ELF-1 (cell line): ENCODE measurements at places on chromosomes 1 and 21.

GRCh38 chr21:44498280-44499210 is 41.5 kb downstream of the KRTAP10-1 start:
- DNase-seq: no peak

DNA sequence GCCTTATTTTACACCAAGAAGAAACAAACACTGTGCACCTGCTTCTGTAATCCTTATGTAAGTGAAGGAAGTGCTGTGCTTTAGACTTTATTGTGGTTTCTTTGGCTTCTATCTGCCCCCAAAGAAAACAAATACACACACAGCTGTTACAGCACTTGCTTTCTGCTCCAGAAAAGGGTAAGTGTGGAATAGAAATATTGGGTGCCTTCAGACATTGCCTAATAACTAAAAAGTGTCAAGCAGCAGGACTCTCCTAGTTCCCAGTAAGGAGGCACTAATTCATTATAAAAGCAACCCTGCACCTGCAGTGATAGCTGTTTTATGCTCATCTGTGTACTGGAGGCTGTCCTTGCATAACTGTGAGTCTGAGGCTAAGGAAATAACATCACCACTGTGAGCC is 23.4 kb upstream of the PRRX1 start:
- DNase-seq: no peak

- no peak for DNase-seq
Measured at GRCh38 chr1:204134103-204134502, 17.7 kb downstream of the ETNK2 start.

- no peak for DNase-seq
Measured at GRCh38 chr1:235873045-235873444, 6.3 kb upstream of the LYST start.

- no peak for DNase-seq
Measured at GRCh38 chr1:44723064-44723463, 7.9 kb downstream of the RNU5D-1 start.

DNA sequence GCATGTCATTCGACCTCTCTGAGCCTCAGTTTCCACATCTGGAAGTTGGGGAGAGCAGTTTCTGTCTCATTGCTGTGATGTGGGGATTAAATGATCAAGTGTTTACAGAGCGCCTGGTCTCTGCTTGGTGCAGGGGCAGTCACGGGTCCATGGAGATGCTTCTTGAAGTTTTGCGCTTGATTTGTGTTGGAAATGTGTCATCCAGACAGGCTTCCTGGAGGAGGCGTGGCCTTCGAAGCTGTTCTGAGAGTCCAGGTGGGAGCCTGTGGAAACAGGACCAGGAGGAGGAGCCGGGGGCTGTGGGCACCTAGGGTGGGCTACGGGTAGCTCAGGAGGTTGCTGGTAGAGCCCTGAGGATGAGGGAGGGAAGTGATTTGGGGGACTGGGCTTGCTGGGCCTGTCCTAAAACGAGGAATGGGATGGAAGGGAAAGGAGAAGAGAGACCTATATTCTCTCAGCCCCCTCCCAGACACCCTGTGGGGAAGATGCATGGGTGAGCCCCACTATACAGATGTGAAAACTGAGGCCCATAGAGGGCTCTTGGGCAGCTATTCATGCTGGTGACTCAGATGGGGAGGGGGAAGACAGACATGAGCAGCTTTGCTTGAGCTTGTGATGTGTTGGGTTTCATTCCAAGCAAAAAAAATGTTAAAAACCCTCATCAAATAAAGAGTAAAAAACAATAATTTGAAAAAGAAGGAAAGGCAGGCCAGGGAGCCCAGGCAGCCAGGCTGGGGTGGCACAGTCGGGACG is 107.2 kb upstream of the WNT4 start:
- DNase-seq: no peak

- no peak for DNase-seq
Measured at GRCh38 chr21:31135531-31136184, 97.4 kb upstream of the KRTAP19-8 start.

- no peak for DNase-seq
Measured at GRCh38 chr1:224482619-224483018, 48.0 kb upstream of the WDR26 start.

- DNase-seq: no peak
Measured at GRCh38 chr1:105088166-105088565, 1338.5 kb downstream of the AMY1C start.

- peak; percentile 81 for DNase-seq
Measured at GRCh38 chr21:35217504-35218060, 168.5 kb upstream of the RUNX1 start.

DNA sequence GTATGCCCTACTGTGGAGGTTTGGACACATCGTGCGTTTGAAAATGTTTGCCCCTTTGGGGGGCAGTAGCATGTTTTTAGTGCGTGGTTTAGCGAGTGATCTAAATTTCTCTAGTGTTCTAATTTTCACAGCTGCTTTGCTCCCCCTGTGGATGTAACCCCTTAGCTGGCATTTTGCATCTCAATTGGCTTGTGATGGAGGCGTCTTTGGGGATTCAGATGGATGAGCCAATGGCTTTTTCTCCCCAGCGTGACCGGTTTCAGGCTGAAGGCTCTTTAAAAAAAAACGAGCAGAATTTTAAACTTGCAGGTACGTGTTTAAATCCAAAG is 836 bp downstream of the CDC7 start:
- no peak for DNase-seq

DNA sequence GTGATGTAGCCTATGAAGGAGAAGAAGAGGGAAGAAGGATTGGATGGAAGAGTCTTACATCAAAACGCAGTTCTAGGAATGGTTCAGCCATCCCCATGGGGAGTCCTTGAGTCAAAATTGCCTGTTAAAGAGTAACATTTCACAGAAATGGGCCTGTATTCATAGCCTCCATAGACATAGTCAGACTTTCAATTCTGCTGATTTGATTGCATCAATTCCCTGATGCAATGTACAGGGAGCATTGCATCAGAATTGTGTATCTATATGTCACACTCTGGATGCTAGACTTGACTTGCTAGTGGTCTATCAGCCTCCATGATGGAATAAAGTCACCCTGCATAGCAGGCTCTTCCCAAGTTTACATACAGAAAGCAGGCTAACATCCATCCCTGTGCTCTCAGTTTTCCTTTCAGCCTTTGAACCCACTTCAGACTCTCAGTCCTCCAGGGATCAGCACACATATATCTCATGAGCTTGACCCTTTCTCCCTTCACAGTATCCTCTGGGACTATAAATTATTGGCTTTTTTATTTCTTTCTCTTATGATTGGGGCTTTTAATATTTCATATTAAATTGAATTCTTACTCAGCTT is 1111.7 kb upstream of the B3GALT2 start:
- no peak for DNase-seq

DNA sequence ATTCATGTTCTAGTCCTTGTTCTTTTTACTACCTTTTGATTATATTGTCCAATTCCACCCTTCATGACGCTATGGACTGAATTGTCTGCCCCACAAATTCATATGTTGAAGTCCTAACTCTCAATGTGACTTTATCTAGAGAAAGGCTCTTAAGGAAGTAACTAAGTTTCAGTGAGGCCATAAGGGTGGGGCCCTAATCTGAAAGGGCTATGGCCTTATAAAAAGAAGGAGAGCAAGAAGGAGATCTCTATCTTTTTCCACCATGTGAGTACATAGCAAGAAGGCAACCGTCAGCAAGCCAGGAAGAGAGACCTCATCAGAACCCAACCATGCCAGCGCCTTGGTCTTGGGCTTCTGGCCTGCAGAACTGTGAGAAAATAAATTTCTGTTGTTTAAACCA is 95.9 kb downstream of the HIVEP3 start:
- DNase-seq: no peak

GRCh38 chr1:226709953-226710352 is 29.1 kb downstream of the ITPKB start:
- no peak for DNase-seq

- no peak for DNase-seq
Measured at GRCh38 chr21:40120940-40121575, 253.8 kb downstream of the PCP4 start.

- DNase-seq: peak; percentile 9
Measured at GRCh38 chr1:82220754-82221153, 420.0 kb downstream of the ADGRL2 start.
